ENCODE measurements at places on chromosomes 12 and 14.

- DNase-seq: no peak
Observed at GRCh38 chr12:112322441-112322840, 59.8 kb downstream of the HECTD4 start.

GRCh38 chr12:49888461-49889151 is 15.1 kb downstream of the FAIM2 start:
- no peak for DNase-seq

DNA sequence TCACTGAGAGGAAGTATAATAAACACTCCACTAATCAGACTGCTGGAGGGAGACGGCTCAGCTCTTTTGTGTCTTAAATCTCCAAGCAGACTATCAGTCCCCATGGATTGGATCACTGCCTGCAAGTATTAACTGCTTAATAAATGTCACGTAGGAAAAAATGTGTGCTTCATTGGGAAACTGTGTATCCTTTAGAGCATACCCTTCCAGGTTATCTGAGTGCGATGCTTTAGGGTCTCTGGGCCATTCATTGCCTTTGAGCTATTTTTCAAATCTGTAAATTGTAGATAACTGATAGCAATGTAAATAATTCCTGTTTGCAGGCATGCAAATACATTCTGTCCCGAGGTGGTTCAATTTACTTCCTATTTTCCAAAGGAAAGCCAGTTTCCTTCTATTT is 45.0 kb upstream of the VASH1 start:
- no peak for DNase-seq

DNA sequence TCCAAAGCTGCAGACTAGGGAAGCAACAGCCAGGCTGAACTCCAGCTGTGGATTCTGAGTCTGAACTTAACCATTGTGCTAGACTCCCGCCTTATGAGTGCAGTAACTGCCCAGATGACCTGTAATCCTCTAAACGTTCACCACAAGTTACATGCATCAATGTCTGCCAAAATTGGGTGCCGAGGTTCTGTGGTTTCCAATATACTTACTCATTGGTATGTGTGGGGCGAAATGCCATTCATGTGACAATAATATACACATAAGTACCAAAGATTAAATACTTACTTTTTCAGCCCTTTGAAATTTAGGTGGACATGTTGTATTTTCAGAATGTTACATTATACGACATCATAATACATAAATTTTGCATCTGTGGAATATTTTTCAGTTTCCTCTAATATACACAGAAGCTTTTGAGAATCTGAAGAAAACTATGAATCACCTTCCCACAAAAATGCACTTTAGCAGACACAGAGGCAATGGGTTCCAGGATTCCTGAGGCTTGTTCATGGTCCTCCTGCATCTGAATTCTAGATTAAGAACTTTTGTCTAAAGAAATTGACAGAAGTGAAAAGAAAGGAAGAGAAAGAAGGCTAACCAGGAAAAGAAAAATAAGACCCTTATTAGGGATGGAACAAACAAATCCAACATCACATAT is 31.7 kb downstream of the GRIP1 start:
- peak; percentile 64 for DNase-seq

DNA sequence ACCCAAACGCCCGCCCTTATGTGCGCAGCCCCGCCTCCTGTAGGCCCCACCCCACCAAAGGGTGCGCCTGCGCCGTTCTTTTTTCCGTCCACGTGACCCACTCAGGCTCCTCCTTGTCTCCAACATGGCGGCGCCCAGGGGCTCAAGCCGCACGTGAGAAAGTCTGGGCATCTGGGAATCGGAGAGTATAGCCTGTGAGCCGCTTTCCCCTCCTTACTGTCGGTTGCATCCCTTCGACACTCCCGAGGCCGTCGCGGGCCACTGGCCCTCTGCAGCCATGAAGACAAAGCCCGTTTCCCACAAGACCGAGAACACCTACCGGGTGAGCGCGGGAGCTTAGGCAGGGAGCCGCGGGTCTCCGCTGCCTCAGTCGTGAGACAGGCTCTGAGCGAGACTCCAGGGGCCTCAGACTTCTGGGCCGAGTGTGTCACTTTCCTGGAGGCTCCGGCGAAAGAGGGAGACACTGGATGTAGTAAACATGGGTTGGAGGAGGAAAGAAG is at the start of gene UTP20:
Gene UTP20, plus strand, starts transcription at position 100 of the 500 bp plus-strand sequence. Its CDS starts 178 bp downstream, at position 278.
- peak; percentile 95 for DNase-seq

Data from AG08396 (cell line).